Natural killer cell (primary cell): ENCODE measurements at places on chromosomes 12 and 14.

- no peak for DNase-seq
Observed at GRCh38 chr14:96989306-96989705, 192.1 kb downstream of the VRK1 start.

DNA sequence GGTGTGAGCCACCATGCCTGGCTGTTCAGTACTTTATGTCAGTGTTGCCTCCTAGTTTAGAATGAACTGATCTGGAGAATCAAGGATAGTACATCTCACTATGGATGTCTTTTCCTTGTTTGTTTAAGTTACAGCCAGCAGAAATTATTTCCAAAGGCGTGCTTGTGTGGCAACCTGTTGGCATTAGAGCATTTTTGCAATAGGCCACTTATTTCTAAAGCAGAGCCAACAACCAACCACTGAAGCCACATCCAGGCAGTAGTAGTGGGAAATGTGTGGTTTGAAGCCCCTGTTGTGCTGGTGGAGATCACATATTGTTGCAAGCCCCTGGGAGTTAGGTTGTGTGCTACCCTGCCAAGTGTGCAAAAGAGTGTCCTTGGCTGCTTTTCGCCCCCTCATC is 3.7 kb downstream of the ANO6 start:
- no peak for DNase-seq

- DNase-seq, result peak; percentile 14
Observed at GRCh38 chr14:39434401-39434800, 2.2 kb upstream of the FBXO33 start.

DNA sequence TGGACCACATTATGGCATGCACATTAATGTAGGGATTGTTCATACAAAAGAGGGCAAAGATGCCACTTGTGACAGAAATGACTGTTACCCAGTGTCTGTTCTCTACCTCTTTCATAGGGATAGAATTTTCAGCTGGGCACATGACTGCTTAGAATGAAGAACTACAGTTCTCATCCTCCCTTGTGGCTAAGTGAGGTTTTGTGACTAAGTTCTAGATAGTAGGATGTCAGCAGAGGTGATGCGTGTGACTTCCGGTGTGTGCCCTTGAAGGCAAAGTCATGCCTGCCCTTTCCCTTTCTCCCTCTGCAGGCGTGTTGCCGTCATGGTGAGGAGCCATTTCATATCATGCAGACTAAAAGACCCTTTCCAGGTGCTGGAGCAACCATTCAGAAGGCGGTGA is 99.3 kb downstream of the CACNA1C start:
- no peak for DNase-seq

DNA sequence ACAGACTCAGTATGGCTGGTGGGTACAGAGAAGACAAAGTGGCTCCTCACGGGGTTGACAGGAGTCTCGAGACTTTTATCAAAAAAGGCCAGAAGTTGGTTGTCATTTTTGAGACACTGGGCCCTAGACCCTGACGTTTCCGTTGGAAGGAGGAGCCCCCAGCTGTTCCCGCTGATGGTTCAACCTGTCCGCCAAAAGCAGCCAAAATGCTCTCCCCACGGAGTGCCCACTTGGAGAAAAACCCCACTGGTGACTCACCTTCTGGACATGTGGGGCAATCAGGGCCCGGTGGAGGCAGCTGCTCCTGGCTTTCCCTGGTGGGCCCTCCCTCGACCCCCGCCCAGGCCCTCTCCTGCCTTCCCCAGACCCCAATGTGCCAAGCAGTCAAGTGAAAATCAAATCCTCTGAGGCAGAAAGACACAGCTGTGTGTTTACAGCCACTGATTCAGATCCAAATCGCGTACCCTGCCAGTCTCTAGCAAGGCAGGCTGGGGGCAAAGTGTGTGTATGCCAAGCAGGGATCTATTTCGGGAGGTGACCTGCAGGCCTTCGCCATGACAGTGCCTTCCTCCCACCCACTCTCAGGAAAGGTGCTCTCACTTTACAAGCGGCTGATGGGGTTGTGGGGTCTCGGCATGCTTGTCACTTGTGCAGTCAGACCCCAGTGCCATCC is 347.4 kb downstream of the DPF3 start:
- no peak for DNase-seq

DNA sequence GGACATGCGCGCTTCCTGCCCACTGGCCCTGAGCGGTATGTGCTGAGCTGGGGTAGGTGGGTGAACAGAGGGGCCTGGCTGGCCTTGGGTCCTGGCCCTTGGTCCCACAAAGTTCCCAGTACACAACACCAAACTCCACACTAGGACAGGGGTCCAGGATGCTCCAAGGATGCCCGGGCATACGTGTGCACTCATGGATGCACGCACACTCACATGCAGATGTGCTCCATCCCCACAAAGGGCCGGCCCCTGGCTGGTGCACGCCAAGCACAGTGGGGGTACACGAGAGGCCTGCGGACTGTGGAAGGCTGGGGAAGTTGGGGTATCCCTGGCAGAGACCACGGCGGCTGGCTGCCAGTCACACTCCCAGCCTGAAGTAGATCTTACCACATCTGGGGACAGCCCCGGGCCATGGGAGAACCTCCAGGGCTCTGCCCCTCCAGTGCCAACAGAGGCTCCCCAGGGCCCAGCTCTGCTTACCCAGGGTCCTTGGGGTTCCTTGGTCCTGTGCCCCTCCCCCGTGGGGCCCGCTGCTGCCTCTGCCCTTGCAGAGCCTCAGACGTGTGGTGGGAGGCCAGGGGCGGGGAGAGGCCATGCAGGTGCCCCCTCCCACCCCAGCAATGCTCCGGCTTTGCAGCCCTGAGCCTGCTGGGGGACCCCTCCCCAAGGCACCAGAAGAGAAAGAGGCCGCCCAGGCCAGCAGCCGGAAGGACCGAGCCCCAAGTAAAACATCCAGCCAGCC is 24.0 kb upstream of the NUDT14 start:
- no peak for DNase-seq

DNA sequence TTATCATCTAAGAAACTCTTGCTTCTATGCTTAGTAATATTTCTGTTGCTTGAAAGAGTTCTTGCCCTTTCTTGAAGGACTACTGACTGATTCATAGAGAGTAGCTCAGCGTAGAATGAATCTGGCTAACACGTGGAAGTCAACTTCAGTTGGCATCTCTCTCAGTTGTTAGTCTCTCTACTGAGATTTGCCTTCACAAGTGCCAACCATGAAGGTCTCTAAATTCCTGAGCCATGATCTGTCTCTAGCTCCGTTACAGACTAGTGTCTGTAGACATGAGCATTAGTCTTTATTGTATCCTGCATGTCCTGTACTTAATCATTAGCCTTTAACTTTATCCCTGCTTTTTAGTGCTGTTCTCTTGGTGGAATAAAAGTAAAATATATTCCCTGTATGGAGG is 19.1 kb upstream of the ALX1 start:
- DNase-seq, result no peak

- no peak for DNase-seq
Observed at GRCh38 chr14:73610687-73611086, 1.6 kb upstream of the ACOT6 start.

GRCh38 chr14:83974647-83975163 is 1555.2 kb upstream of the FLRT2 start:
- DNase-seq, result no peak

DNA sequence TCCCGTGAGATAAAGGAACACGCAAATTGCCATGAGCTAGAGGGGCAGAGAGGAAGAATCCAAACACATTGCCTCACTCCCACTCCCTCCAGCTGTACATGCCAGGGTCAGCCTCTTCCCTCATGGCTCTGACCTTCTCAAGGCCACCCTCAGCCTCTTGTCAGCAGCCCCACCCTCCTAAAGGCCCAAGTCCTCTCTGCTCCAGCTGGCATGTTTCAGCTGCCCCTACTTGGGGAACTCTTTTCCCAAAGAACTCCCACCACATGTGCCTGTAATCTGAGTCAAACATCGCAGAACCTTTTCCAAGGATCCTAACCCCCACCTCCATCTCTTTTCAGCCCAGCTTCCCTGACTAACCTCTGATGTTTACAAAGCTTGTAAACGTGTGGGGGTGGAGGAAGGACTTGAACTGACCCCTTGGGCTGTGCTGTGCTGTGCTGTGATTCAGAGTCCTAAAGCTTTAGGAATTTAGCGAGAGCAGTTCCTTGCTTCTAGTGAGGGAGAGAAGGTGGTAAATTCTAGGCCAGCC is 7.3 kb upstream of the CACNB3 start:
- DNase-seq, result no peak
